ENCODE measurements at places on chromosomes 2 and 18.

DNA sequence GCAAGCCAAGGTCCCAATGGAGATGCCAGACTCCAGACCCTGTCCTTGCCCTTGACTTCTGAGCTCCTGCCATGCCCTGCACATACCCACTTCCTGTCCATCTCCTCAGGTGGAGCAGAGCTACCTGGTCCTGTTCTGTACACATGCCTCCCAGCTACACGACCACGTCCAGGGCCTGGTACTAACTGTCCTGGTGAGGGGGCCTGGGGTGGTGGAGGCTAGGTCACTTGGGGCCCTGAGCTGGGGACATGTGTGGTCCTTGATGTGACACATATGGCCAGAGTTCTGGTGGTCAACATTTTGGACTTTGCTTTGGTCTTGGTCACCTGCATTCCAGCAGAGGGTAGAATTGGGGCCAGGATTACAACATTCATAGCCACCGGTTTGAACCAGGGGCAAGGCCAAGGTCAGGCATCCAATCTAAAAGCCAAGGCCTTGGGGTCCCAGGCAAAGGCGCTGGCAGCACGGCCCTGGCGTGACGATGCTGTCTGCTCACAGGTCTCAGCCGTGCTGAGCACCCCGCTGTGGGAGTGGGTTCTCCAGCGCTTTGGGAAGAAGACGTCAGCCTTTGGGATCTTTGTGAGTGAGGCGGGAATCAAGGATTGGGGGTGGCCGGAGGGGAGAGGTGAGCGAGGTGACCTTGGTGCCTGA lies 12.6 kb downstream of the MFSD2B start:
- no peak for DNase-seq

- DNase-seq, result no peak
These were observed 25.8 kb downstream of the KCNJ3 start for GRCh38 chr2:154724194-154724797.

GRCh38 chr2:118881490-118882129 lies 34.2 kb upstream of the EN1 start:
- DNase-seq, result peak; percentile 67

- no peak for DNase-seq
These were observed 39.2 kb downstream of the SCN1A start for GRCh38 chr2:166088634-166089033.

DNA sequence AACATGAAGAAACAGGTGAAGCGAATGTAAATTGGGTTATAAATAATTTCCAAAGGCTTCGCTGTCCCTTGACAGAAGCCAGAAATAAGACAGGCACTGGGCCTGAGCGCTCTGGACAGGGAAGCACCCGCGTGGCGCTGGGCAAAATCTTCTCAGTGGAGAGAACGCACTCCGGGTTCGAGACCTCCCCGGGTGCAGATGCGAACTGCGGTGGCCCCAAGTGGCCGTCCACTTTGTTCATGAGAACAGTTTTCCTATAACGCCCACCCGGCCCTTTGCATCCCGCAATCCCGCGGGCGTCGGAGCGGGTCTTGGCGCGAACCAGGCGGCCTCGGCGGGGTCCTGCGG lies 651 bp upstream of the DPYSL5 start:
- no peak for DNase-seq

GRCh38 chr2:156585457-156585856 lies 149.3 kb downstream of the GPD2 start:
- DNase-seq, result no peak

Measured in activated CD4-positive, alpha-beta memory T cell treated with anti-CD3 and anti-CD28 coated beads for 36 hours (primary cell).